T1000 (cell line): ENCODE measurements at places on chromosomes 12 and 14.

DNA sequence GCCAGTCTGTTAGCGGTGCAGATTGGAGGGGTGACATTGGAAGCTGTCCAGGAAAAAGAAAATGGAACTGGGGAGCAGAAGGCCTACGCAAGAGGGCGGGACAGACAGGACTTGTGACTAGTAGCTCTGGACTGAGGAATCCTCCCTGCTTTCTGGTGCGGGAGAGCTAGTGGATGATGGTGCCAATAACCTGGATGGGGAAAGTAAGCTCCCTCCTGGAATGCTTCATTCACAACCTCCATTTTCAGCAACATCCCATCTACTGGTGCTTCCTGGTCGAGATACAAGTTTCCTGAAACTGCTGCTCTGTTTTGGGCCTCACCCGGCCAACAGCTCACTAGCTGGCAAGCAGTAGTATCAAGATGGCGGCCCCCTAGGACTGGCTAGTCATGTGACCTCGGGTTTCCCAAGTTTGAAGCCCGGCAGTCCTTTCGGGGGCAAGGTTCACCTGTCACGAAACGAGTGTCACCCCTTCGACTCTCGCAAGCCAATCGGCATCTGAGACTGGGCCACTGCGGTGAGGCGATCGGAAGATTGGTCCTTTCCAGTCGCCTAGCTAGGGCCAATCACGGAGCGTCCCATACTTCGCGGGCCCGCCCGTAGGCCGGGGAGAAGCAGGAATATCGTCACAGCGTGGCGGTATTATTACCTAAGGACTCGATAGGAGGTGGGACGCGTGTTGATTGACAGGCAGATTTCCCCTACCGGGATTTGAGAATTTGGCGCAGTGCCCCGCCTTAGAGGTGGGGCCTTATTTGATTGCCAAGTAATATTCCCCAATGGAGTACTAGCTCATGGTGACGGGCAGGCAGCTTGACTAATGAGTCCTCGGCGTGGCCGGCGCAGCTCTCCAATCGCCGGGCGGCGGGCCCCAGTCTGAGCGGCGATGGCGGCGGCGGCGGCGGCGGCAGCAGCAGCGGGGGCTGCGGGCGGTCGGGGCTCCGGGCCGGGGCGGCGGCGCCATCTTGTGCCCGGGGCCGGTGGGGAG is at the start of gene PABPN1:
PABPN1 (plus strand) TSS at position 874 of the 988 bp plus-strand sequence; CDS start at position 887, 13 bp downstream.
- DNase-seq = peak; percentile 98

GRCh38 chr14:79709573-79709972 is 501.7 kb downstream of the DIO2 start:
- DNase-seq = no peak

DNA sequence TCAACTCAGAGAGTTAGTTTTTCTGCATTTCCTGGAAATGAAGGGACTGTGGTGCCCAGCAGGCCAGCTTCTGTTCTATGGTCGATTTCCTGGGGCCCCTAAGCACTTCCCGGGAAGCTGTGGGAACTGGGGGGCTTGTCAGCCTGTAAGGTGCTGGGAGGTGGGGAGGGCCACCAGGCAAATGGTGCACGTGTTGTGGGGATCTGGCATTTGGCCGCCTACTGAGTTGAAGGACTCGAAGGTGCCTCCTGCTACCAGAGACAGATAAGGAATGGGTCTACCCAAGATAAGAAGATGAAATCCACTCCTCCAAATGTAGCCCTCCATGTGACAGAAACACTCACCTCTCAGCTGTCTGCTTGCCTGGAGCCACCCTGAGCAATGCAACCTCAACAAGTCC is 341.7 kb downstream of the DPF3 start:
- no peak for DNase-seq

DNA sequence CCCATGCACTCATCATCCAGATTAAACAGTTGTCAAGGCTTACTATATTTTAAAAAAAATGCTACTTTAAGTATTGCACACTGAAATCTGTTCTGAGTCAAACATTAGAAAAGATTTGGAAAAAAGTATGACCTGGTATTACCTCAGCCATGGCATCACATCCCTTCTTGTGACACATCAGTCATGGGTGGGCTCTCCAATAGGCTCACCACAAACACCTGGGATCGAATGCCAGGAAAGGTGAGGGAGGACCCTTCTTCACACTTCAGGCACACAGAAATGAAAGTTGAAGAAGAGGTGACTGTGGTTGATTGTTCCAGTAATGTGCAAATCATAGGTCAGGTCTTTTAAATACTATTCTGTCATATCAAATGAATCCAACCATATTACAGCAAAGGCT is 36.6 kb upstream of the GZMB start:
- DNase-seq = no peak

GRCh38 chr12:85641796-85642195 is 194.4 kb downstream of the RASSF9 start:
- no peak for DNase-seq

DNA sequence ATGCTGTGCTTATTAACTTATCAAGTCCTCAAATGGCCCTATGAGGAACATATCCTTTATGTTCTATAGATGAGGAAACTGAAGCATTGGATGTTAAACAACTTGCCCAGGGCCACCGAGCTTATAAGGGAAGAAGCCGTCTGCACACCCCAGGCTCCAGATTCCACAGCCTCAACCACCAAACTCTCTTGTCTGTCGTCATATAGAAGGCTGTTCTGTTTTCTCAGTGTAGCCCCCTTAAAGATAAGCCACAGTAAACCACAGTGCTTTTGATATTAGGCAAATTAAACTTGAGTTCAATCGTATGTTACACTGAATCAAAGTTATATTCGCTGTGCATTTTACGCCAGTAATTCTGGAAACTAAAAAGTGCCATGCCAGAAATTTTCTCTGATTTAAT is 116.7 kb downstream of the PRKCH start:
- no peak for DNase-seq

DNA sequence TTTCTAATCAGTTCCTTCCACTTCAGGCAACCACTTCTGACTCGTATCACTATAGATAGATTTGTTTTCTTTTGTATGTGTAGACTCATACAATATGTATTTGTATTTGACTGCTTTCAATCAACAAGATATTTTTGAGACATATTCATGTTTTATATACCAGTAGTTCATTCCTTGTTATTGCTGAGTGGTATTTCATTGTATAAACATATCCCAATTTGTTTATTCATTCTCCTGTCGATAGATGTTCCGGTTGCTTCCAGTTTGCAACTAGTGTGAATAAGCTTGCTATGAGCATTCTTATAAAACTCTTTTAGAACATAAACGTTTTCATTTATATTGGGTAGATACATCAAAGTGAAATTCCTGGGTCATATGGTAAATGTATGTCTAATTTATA is 119.2 kb downstream of the FIGNL2 start:
- DNase-seq = no peak

- no peak for DNase-seq
Measured at GRCh38 chr12:110564471-110564991, 18.6 kb downstream of the PPTC7 start.

DNA sequence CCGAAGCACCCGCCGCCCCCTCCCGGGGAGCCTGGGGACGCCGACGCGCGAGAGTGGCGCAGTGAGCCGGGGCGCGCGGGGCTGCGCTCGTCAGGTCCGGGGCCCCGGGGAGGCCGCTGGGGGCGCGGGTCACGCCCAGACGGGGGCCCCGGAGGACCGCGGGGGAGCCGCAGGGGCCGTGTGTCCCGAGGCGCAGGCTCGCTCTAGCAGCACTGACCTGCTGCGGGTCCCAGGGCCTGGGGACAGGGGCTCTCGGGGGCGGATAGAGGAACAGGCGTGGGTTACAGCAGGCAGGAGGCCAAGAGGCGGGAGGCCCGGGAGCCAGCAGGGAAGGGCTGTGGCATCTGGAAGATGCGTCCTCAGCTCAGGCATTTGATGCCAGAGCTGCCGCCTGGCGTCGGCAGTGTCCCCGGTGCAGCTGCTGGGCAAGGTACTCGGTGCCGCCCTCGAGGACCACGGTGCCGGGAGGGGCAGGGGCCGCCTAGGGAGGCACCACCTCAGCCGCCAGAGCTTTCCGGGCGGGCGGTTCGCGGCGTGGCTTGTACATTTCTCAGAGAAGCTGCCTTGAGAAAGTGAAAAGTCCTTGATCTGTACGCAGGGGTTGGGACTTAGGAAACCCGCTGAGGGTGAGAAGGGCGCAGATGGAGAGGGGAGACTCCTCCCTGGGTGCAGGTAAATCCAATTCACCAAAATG is 1.2 kb downstream of the WNT5B start:
- no peak for DNase-seq

- no peak for DNase-seq
Measured at GRCh38 chr14:61488417-61489401, 167.3 kb downstream of the PRKCH start.
